Stimulated activated CD4-positive, alpha-beta T cell treated with anti-CD3 and anti-CD28 coated beads, Interleukin-1b, Interleukin-23, amount 100 ng/mL, for 24 hours (primary cell): ENCODE measurements at places on chromosomes 1 and 21.

- DNase-seq = no peak
Observed at GRCh38 chr21:38861989-38862683, 56.4 kb downstream of the ETS2 start.

- DNase-seq = no peak
Observed at GRCh38 chr1:2607641-2608091, 21.1 kb downstream of the PRXL2B start.

GRCh38 chr1:55005351-55006140 lies 6.8 kb downstream of the BSND start:
- no peak for DNase-seq

DNA sequence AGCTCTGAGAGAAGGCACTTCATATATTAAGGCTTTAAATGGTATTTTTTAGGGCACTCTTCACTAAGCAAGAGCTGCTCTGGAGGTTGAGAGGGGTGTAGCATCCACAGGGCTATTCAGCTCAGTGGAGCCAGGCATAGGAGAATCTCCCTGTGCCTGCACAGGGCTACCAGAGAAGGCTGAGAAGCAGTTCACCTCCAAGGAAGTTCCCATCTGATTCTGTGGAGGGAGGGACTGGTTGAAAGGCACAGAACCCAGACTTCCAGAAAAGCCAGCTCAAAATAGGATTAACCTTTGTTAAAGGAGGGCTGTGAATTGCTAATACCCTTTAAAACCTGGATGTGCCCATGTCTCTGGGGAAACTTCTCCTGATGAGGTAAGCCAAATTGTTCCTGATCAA lies 304.5 kb downstream of the TTLL7 start:
- DNase-seq = no peak

GRCh38 chr1:10597492-10598388 lies 123.0 kb downstream of the PEX14 start:
- DNase-seq = no peak

- no peak for DNase-seq
Observed at GRCh38 chr1:165161130-165161529, 195.4 kb downstream of the LMX1A start.

GRCh38 chr1:201214886-201215285 lies 24.3 kb downstream of the IGFN1 start:
- DNase-seq = no peak

- DNase-seq = no peak
Observed at GRCh38 chr1:22553991-22554522, 9.2 kb upstream of the EPHA8 start.

DNA sequence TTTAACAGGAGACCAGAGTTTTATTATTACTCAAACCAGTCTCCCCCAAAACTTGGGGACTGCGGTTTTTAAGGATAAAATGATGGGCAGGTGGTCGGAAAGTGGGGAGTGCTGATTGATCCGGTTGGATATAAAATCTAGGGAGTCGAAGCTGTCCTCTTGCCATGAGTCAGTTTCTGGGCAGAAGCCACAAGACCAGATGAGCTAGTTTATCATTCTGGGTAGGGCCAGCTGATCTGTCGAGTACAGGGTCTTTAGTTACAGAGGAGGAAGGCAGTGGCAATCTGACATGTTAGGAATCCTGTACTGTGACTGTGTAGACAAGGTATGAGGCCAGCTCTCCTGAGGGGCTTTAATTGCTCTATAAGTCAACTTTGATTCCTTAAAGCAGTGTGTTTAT lies 22.9 kb upstream of the FOXE3 start:
- no peak for DNase-seq

GRCh38 chr1:107460035-107460434 lies 319.2 kb downstream of the NTNG1 start:
- DNase-seq = no peak

DNA sequence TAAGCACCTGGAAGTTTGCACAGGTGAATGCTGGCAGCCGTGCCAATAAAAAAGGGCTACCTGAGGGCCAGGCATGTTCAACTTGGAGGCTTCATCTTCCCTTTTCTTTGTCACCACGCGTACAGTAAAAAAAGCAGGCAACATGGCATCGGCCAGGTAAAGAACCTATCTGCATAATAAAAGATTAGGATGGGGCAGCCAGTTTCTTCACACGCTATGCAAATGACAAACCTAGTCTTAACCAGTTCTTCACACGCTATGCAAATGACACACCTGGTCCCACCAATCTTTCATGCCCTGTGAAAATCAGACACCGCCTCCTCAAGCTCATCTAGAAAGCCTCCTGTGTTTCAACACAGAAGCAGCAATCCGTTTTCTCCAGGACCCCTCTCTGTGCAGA lies 413.4 kb downstream of the HLX start:
- no peak for DNase-seq

DNA sequence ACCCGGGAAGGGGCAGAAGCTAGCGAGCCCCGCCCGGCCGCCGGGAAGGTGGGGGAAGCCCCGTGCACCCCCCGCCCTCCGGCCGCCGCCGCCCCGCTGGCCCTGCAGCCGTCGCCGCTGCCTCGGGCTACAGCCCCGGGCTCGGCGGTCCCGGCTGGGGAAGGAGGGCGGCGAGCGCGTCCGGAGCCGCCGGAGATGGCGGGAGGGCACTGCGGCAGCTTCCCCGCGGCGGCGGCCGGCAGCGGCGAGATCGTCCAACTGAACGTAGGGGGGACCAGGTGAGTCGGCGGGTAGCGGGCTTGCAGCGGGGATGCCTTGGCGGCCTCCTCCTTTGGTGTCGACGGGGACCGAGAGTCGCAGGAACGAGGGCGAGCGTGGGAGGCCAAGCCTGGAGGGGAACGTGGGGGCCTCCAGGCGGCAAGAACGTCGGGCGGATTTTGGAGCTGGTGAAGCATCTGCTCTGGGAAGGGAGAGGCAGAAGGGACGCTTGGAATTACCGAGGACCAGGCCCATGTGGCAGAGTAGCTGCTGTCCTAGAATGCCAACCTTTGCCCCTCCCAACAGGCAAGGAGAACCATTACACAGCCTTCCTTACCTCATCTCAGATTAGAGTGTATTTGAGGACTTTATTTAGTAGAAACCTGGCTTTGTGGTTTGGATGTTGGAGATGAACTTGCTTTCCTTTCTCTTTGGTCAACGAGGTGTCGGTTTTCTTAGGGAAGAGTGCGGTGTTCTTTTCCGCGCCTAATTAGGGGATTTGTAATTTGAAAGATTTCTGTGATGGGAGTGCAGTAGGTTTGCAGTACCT lies 591 bp downstream of the KCTD3 start:
- DNase-seq = peak; percentile 20

- DNase-seq = no peak
Observed at GRCh38 chr1:180927841-180928240, 15.1 kb downstream of the KIAA1614 start.

GRCh38 chr1:6956488-6957159 lies 171.4 kb downstream of the CAMTA1 start:
- no peak for DNase-seq

DNA sequence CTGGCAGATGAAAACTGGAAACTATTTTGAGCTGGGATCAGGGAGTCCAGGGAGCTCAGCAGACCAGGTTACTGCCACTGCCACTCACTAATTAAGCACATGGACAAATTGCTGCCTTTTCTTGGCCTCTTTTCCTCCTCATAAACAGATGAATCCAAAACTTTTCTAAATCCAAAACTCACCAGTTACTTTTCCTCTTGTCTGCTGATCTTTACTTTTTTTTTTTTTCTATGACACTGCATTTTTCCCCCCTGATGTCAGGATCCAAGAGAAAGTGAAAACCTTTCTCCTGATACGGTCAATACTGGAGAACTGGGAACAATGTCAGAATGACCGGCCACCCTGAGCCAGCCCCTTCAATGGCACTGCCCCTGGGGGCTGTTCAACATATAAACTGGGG lies 405.8 kb downstream of the DUSP10 start:
- DNase-seq = no peak

- DNase-seq = no peak
Observed at GRCh38 chr1:183272390-183272848, 86.4 kb downstream of the LAMC2 start.

- DNase-seq = no peak
Observed at GRCh38 chr1:213281640-213282301, 230.7 kb downstream of the RPS6KC1 start.

- no peak for DNase-seq
Observed at GRCh38 chr1:200415227-200415626, 5.4 kb upstream of the ZNF281 start.

DNA sequence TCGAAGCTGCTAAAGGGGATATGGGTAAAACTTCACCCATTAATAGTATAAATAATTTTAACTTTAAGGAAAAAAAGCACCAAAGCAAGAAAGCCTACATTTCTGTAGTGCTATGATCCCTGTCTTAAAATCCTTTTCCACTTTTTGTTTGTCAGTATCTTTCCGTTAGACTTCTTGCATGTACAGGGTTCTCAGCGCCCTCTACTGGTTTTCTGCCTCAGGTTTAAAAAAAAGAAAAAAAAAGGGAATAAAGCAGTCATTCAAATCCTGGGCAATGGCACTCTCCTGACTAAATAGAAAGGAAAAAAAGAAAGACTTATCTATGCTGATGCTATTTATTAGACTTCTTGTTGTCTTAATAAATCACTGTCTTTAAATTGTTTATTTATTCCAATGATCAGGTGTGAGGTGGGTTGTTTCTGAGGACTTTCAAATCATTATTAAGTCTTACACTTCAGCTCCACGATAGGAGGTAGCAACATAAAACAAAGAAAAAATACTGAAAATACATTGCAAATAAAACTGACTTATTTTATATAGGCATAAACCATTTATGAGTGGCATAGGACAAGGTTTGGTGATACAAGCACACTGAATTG lies 475.4 kb upstream of the NR5A2 start:
- DNase-seq = no peak

DNA sequence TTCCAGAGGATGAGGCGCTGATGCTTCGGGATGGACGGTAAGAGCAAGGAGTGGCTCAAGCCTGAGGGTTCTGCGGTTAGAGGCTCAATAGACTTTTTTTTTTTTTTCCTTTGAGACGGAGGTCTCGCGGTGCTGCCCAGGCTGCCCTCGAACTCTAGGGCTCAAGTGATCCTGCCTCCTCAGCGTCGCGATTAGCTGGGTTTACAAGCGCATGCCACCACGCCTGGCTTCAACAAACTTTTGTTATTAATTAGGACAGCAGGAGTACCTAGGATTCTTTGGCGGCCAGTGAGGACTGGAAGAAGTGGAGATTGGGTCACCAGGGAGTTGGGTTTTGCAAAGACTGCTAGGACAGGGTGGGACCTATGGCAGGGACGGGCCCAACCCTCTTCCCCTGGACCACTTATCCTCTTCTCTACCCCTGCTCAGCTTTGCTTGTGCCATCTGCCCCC lies 587 bp downstream of the SCNM1 start:
- no peak for DNase-seq

GRCh38 chr1:218482683-218483082 lies 137.5 kb downstream of the TGFB2 start:
- no peak for DNase-seq

- no peak for DNase-seq
Observed at GRCh38 chr1:156959414-156959813, 39.0 kb downstream of the LRRC71 start.
